ENCODE measurements at places on chromosomes 3 and 15.

DNA sequence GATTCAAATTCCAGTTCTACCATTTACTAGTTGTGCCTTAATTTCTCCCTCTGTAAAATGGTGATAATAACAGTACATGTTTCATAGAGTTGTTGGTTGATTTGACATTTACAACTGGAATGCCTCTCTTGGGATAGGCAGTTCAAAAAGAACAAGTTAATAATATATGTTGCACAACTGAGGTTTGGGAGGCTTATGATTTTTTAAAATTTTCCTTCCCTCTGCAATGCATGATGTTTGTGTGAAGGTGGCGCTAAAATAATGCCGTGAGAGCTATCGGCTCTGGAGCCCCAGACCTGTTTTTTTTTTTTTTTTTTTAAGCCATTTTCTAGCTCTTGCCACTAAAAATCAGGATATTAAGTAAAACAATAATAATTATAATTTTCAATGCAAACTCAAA is 18.6 kb downstream of the DNAJB11 start:
- no peak for DNase-seq

- DNase-seq: no peak
Measured at GRCh38 chr3:51830836-51831385, 30.5 kb upstream of the IQCF2 start.

DNA sequence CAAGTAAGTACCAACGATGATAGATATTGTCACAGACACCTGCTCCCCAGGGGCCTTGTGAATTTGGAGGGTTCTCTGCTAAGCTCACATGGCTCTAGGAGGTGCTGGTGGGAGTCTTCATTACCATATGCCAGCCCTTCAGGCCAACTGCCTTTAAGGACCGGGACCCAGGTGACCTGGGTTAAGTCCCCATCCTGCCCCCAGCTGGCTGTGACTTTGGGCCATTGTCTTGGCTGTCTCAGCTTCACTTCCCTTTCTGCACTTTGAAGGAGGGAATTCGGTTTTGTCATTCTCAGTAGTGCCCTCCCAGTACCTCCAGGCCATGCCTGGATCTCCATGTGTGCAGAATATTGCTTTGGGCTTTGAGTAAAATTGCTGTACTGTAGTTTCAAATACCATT is 72.8 kb upstream of the ACAD9 start:
- no peak for DNase-seq

DNA sequence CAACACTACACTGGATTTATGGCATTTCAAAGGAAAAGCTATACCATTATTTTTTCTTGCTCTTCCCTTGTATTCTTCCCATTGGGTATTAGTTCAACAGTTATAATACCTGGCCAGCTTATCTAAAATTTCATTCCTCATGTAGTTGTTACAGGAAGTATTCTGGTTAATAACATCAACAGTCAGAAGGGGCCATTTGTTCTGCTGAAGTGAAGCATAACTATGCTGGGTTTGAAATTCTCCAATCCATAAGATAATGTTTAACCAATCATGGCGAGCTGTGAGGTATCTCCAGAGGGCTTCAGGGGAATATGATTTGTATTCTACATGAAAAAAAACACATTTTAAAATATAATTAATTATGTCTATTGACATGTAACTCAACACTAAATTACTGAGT is 43.4 kb downstream of the SPG11 start:
- no peak for DNase-seq

Measured in LNCaP clone FGC (cell line).